ENCODE measurements at places on chromosomes 11 and 22. TPM values are rescaled to one million over a fixed set of nuclear protein-coding genes. Genes with fewer than 3 reads are reported as not detected.
A peak's percentile ranks its signal among the peaks of the same experiment; 100 is the strongest.

CXCR5 gene
- polyA plus RNA-seq: 0.07 TPM

- H3K27ac ChIP-seq: no peak overlapping the region
- no peak overlapping the region for H3K4me3 ChIP-seq
- peaks cover 18% of the 10 kb centered on the region for H3K4me1 ChIP-seq
- DNase-seq: no peak
- no peaks in the 10 kb centered on the region for H3K36me3 ChIP-seq
- H3K27me3 ChIP-seq: peaks cover 16% of the 10 kb centered on the region
Observed at GRCh38 chr11:60992842-60993409, 21.4 kb downstream of the CD6 start.

- no peak for DNase-seq
- H3K4me3 ChIP-seq: no peak overlapping the region
- H3K4me1 ChIP-seq: no peaks in the 10 kb centered on the region
- H3K27me3 ChIP-seq: no peaks in the 10 kb centered on the region
- no peak overlapping the region for H3K27ac ChIP-seq
- no peaks in the 10 kb centered on the region for H3K36me3 ChIP-seq
Observed at GRCh38 chr11:123924027-123924426, 15.4 kb upstream of the OR4D5 start.

- H3K4me3 ChIP-seq: no peak overlapping the region
- no peaks in the 10 kb centered on the region for H3K4me1 ChIP-seq
- H3K27me3 ChIP-seq: no peaks in the 10 kb centered on the region
- H3K27ac ChIP-seq: no peak overlapping the region
- no peaks in the 10 kb centered on the region for H3K36me3 ChIP-seq
Observed at GRCh38 chr11:97909614-97910399, 1110.9 kb upstream of the CNTN5 start.

GRCh38 chr11:91435694-91436395 lies 788.8 kb upstream of the FAT3 start:
- DNase-seq: no peak
- no peaks in the 10 kb centered on the region for H3K4me1 ChIP-seq
- H3K27ac ChIP-seq: no peak overlapping the region
- no peak overlapping the region for H3K4me3 ChIP-seq
- no peaks in the 10 kb centered on the region for H3K27me3 ChIP-seq

FOLR1 gene
- polyA plus RNA-seq: 1.9 TPM

ZDHHC5 gene
- 46.4 TPM for polyA plus RNA-seq

PLAAT5 gene
- 0.78 TPM for polyA plus RNA-seq

DNA sequence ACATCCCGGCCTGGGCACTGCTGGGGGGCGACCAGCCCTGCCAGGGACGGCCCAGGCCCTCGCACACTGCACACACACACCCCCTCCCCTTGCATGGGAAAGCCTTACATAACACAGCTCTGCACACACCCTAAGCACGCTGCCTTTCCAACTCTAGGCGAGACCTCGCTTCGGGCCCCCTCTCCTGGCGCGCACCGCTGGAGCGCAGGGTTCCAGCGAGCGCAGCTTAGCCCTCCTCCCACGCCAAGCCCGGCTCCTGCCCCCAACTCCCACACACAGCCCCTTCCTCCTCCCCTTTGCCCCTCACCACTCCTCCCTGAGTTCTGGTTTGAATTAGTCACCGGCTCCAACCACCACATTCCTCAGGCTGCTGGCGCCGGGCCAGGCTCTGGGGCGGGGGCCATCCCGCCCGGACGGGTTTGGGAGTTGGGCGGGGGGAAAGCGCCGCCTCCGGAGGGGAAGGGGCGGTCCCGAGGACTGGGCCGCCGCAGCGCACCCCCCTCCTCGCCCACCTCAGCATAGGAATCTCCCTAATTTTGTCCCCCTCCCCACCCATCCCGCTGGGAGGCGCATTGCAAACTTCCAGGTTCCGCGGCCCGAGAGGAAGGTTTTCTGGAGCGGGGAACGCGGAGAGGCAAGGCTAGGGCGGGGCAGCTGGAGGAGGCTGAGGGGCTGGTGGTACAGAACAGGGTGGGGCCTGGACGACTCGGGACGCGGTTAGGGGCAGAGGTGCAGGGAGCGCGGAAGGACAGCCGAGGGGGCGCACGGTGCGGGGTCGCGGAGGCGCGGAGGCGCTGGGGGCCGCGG lies 966 bp downstream of the AHNAK start:
- peak overlapping the region; percentile 92 for H3K27ac ChIP-seq
- DNase-seq: peak; percentile 80
- H3K36me3 ChIP-seq: peaks cover 7% of the 10 kb centered on the region

MPPED2 gene
- 7.0 TPM for polyA plus RNA-seq

CD6 gene
- 1.3 TPM for polyA plus RNA-seq

- peaks cover 2% of the 10 kb centered on the region for H3K36me3 ChIP-seq
- peak overlapping the region; percentile 65 for H3K4me3 ChIP-seq
- DNase-seq: no peak
- peaks cover 2% of the 10 kb centered on the region for H3K27me3 ChIP-seq
Observed at GRCh38 chr11:83070044-83070701, 1.5 kb downstream of the RAB30 start.

ALG9 gene
- polyA plus RNA-seq: 31.1 TPM

All from large intestine (tissue), 12 donors.